ENCODE measurements at places on chromosomes 1 and 21. TPM values are rescaled to one million over a fixed set of nuclear protein-coding genes. Genes with fewer than 3 reads are reported as not detected.

DNA sequence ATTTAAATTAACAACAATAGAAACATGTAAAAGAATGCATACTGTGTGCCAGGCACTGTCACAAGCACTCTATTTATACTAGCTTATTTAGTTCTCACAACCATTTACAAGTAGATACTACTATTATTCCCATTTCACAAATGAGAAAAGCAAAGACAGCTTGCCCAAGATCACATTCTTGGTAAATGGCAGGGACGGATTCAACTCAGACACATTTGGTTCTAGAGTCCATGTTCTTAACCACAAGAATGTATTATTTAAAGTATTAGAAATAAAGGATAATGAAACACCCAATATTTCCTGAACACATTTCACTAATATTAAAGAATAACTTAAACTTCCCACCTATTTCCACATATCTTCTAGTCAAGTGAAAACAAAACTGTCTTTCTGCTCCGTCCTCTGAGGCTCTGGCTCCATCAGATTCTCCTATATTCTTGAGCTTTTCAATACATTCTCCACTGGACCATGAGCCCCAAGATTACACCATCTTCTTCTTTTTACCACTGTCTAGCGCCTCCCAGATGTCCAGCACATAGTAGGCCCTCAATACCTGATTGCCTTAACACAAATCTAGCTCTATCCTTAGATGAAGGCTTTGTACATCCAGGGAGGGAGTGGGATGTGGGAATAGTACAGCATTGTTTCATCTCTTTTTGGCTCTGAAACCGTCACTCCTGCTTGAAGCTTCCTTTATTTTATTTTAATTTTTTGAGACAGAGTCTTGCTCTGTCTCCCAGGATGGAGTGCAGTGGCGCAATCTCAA, 29.3 kb downstream of the SOD1 start:
- no peak for DNase-seq
- H3K36me3 ChIP-seq, result peaks cover 57% of the 10 kb centered on the region
- no peaks in the 10 kb centered on the region for H3K4me1 ChIP-seq
- H3K4me3 ChIP-seq, result no peak overlapping the region

DNA sequence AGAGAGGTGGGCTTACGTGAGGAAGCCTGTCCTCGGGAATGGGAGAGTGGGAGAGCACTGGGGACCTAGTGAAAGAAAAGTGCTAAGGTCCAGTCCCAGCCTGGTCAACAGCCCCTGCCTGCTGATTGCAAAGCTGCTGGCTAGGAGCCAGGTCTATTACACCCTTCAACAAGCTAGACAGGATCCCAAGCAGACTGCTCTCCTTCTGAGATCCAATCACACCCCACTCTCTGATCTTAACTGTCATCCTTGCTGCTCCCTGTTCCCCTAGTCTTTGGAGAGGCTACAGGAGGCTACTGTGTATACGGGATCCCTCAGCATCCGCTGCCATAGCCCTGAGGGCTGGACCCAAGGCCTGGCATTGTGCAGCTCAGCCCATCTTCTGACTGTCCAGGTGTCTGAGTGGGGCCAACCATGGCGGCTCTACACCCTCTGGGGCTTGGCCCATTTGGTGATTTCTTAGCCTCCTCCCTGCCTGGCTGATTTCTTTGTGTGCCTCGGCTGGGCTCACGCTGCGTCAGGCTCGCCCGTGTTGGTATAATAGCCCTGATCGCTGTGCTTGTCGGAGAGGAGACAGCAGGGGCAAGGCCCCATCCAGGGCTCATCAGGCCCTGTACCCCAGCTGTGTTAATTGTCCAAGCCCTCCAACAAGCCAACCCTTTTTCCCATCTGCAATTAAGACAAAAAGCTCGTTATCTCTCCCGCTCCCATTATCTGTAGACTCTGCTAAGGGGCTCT, 43.9 kb downstream of the NAV1 start:
- H3K27ac ChIP-seq, result peak overlapping the region; percentile 54
- H3K4me1 ChIP-seq, result no peaks in the 10 kb centered on the region
- no peaks in the 10 kb centered on the region for H3K27me3 ChIP-seq
- H3K4me3 ChIP-seq, result no peak overlapping the region
- no peaks in the 10 kb centered on the region for H3K36me3 ChIP-seq

- peaks cover 29% of the 10 kb centered on the region for H3K4me1 ChIP-seq
- H3K27me3 ChIP-seq, result no peaks in the 10 kb centered on the region
- no peak for DNase-seq
- H3K36me3 ChIP-seq, result peaks cover 14% of the 10 kb centered on the region
- peak overlapping the region; percentile 84 for H3K27ac ChIP-seq
- peak overlapping the region; percentile 93 for H3K4me3 ChIP-seq
These were observed 1.2 kb upstream of the TPRG1L start for GRCh38 chr1:3623441-3624199.

The TMPRSS2 gene
- not detected for total RNA-seq

The LAMC2 gene
- not detected for total RNA-seq

The GPX7 gene
- total RNA-seq, result 30.0 TPM

The C1orf122 gene
- total RNA-seq, result 37.7 TPM
